COLO829 (cell line): ENCODE measurements at places on chromosomes 2 and 18.

DNA sequence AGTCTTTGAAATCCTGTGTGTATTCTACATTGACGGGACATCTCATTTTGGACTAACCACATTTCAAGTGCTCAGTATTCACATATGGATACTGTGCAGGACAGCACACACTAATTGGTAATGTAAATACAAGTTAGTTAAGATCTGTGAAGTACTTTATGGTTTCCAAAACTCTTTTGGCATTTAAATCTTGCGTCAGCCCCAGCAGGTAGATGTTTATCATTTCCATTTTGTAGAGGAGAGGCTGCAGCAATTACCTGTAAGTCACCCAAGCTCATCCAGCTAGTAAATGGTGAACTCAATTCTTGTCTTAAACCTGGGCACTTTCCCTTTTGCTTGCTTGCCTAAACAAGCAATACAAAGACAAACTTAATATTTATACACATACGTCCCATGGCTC is 1.6 kb upstream of the NAGK start:
- DNase-seq: no peak

GRCh38 chr2:68282811-68283418 is 30.6 kb upstream of the PPP3R1 start:
- DNase-seq: peak; percentile 49

GRCh38 chr2:105403783-105404698 is 5.2 kb upstream of the FHL2 start:
- DNase-seq: peak; percentile 57

DNA sequence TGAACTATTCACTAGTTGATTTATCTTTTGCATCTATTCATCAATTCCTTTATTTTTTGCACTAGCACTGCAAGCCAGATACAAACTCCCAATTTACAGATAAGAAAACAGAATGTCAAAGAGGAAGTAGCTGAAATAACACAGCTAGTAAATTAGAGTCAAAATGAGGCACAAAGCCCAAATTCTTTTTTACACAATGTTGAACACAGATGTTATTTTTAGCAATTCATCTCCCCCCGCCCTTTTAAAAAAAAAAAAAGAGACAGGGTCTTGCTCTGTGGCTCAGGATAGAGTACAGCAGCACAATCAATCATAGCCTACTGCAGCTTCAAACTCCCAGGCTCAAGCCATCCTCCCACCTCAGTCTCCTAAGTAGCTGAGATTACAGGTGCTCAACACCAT is 127.8 kb downstream of the CCBE1 start:
- DNase-seq: no peak

DNA sequence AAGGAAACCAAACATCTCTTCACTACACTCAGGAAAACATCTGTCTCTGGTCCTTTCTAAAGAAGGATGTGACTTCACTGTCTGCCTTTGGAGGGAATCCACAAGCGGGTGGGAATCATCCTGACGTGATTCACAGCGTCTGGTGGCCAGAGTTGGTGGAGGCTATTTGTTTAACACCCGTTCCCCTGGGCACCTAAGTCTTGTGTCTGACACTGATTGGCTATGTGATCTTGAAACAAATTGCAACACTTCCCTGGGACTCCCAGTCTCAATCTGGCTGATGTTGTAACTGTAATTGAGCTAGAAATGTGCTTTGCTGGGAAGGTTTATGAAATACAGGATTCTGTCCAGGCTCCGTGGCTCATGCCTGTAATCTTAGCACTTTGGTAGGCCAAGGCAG is 28.8 kb upstream of the SIX3 start:
- DNase-seq: no peak

- no peak for DNase-seq
Observed at GRCh38 chr2:206305523-206306245, 31.2 kb downstream of the ZDBF2 start.

DNA sequence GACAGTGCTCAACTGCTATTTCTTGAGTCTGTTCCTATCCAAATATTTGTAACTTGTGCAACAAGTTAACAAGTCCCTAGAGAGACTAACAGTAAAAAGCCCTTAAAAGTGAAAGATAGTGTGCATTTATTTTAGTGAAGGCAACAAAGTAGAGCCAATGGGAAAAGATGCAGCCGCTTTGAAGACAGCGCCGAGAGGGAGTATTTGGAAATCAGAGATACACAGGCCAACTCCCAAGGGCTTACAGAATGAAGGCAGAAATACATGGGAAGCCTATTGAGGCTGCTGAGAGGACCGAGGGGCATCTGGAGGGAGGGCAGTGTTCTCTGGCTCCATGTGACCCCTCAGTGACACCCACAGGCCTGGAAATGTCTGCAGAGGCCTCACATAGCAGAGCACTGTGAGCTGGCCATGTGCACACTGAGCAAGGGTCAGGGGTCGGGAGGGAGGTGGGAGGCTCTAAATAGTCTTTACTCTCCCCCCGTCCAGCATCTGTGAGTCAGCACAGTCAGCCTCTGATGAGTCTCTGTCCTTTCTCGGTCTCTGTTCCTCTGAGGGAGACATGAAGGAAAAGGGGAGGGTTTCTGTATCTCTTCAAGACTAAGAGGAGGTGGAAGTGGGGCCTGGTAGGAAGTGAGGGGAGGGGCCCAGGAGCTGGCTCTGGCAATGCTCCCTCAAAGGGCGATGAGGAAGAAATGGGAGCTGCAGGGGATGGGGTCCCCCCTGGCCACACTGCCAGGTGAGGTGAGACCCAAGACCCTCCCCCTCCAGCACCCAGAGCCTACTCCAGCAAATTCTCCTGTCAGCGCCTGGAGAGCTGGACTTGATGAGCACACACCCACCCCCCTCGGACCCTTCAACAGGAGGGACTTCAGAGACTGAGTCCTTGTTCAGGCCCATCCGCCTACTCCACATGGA is 133.6 kb downstream of the SP3 start:
- peak; percentile 30 for DNase-seq

- no peak for DNase-seq
Observed at GRCh38 chr2:46865181-46865970, 50.2 kb downstream of the MCFD2 start.

GRCh38 chr2:230891064-230891463 is 26.3 kb downstream of the ITM2C start:
- no peak for DNase-seq

DNA sequence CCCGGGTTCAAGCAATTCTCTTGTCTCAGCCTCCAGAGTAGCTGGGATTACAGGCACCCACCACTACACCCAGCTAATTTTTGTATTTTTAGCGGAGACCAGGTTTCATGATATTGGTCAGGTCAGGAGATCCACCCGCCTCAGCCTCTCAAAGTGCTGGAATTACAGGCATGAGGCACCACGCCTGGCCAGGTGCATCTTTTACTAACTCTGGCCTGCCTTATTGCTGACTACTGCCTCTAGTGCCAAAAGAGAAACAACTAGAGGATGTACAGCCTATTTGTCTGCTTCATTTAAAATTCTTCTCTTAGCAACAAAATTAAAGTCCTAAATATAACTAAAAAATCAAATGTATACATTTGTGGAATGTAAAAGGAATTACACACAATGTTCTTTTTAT is 115.4 kb downstream of the BMPR2 start:
- no peak for DNase-seq

DNA sequence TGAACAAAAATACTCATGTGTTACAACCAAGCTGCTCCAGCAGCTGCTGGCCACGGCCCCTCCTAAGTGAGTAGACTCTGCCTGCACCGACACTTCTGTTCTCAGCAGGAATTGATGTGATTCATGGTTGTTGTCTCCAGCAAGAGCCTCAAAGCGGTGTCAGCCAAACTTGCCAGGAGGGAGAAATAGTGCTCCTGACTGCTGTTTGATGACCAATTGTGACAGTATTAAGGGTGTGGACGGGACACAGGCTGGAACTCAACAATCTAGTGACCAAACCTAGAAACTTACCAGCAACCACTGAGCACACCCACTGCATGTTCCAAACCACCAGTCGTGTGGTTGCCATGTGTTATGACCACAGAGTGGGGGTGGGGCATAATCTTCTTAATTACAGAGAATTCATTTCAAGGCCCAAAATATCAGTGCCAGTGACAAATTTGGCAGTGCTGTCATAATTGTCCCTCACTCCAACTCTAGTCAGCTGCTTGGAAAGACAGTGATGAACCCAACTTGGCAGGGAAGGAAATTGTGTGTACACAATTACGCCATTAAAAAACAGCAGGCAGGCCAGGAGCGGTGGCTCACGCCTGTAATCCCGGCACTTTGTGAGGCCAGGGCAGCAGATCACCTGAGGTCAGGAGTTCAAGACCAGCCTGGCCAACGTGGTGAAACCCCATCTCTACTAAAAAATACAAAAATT is 30.4 kb downstream of the FBLN7 start:
- DNase-seq: no peak

DNA sequence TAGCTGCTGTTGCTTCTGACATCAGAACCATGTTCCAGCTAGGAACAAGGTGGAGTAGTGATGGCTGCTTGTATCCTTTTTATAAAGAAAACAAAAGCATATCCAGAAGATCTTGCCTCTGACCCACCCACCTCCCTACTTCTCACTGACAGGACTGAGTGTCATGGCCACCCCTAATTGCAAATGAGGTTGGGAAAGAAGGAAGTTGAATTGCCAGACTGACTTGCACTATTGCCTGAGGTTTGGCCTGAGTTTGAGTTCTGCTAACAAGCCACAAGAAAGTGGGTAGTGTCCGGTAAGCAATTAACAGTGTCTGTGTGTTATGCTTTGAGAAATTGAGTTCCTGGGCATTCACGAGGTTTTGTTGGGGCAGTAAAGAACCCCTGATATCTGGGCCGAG is 22.8 kb downstream of the SGPP2 start:
- no peak for DNase-seq

DNA sequence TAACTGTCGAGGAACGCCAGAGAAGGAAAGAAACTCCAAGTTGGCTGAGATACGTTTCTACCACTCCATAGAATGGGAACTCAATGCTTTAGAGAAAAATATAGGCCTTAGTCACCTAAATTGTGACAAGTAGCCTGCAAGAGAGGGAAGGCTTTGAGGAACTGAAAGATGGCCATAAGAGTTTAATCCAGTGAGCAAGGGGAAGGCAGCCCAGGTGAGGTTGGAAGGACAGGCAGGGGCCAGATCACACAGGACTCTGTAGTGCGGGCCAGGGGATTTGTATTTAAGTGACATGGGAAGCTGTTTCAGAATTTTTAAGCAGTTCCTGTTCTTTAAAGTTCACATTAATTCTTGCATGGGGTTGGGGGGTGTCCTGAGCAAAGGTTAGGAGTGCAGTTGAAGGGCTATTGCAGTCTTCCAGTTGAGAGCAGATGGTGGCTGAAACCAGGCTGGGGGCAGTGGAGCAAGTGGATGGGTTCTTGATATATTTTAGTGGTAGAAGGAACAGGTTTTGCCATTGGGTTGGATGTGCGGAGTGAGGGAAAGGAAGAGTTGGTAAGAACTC is 138.9 kb upstream of the PELI1 start:
- no peak for DNase-seq

GRCh38 chr2:160402501-160402900 is 91.1 kb downstream of the RBMS1 start:
- DNase-seq: no peak

GRCh38 chr2:85160966-85161960 is 28.1 kb downstream of the TCF7L1 start:
- DNase-seq: no peak

DNA sequence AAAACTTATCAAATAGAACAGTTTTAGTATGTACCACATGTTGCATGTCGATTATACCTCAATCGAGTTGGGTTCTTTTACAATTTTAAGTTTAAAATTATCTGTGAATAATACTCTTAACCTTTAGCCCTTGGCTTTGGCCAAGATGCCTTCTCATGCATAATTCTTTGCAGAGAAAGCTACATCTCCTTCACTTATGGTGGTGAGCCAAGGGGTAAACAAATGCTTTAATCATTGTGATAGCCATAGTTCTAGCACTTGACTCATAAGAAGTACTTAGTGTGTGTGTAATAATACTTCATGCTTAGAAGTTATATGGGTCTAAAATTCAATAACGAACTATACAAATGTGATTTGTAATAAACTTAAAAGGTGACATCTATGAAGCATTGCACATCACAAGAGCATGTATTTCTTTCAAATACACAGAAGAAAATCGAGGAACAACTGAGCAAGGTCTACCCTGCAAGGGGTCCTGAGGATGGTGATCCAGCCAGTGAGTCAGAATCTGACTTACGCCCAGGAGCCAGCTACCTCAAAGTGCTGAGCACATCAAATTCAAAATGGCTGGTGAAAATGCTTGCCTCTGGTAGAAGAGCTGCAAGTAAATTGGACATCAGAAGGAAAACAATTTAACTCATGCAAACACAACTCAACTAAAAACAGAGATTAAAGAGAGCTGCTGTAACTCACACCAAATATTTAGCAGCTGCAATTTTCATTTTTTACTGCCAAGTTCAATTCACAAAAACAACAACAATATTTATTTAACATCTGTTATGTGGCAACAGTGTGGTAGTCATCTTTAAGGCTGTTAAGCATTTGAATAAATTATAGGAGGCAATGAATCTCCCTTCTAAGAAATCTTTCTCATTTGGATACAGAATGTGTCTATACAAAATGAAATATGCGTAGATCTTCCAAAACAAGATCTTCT is 23.8 kb upstream of the TTC39C start:
- DNase-seq: peak; percentile 60

DNA sequence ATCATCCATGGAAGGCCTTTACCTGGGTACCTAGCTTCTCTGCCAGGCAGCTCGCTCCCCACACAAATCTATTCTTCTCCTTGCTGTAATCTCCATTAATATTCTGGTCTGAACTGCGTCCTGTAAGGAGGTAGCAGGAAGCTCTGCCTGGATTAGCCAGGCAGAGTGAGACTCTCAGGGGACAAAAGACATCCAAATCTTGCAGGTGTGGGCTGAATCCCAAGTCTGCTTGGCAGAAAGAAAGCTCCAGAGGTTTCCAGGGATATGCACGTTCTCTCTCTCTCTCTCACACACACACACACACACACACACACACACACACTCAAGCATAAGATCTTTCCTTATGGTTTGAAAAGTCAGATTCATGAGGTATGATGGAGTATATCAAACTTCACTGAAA is 66.5 kb downstream of the THNSL2 start:
- no peak for DNase-seq

DNA sequence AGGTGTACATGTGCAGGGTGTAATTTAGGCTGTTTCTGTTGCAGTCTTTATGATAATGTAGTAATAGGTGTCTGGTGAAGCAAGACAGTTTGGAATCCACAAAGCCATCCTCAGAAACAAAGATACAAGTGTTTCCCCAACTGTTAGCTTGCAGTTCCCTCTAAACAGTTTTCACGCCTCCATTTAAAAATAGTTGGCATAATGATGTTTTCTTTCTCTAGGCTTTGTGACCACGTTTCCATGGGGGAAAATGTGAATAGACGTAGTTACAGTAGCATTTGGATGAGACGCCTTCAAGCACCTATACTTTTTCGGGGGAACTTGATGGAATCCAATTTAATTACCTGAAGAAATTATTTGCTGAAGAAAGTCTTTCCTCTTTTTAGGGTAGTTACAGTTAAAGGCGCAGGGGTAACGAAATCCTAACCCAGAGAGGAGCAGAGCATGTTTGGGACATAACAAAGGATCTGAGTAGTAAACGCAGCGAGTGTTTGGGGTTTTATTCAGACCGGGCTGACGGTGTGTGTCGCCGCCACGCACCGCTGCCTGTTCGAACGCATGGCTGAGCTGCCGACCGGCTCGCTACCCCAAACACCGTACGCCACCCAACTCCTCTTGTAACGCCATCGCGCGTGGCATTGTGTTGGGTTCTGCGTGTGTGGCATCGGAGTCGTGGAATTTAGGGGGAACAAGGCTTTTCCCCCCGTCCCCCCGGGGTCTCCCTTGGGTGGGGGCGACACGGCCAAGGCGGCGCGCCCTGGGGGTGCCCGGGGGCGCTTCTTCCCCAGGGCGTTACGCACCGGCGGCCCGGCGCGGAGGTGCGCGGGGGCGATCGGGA is 681 bp upstream of the NRP2 start:
- no peak for DNase-seq
